ENCODE measurements at places on chromosomes 1 and 21. TPM values are rescaled to one million over a fixed set of nuclear protein-coding genes. Genes with fewer than 3 reads are reported as not detected.

The TRIM46 gene
- not detected for total RNA-seq

The FCN3 gene
- not detected for total RNA-seq

The DMBX1 gene
- total RNA-seq: not detected

The KIF21B gene
- total RNA-seq: 0.33 TPM
